ENCODE measurements at places on chromosomes 13 and 19. TPM values are rescaled to one million over a fixed set of nuclear protein-coding genes. Genes with fewer than 3 reads are reported as not detected.

DNA sequence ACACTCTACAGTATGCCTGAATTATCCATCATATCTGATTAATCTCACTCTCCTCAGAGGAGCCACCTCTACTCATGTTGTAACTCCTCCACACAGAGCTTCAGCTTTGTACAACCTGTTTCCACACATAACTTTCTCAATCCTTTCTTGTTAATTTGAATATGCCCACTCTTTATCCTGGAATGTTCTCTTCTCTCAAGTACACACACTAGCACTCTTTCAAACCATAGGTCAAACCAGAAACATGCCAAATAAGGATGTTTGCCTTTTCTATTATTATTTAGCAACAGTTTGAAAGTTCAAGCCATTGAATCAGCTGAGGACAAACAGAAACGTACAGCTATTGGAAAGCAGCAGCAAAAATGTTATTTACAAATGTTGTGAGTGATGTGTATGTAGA lies 110.3 kb downstream of the MIPEP start:
- H3K27me3 ChIP-seq = no peaks in the 10 kb centered on the region
- no peak overlapping the region for H3K4me3 ChIP-seq
- H3K4me1 ChIP-seq = peaks cover 8% of the 10 kb centered on the region
- no peak overlapping the region for H3K27ac ChIP-seq

- H3K27ac ChIP-seq = no peak overlapping the region
- no peaks in the 10 kb centered on the region for H3K36me3 ChIP-seq
- no peak for DNase-seq
- H3K4me1 ChIP-seq = peaks cover 9% of the 10 kb centered on the region
- H3K27me3 ChIP-seq = peaks cover 7% of the 10 kb centered on the region
- no peak overlapping the region for H3K4me3 ChIP-seq
Measured at GRCh38 chr19:49136771-49137171, 17.4 kb downstream of the PPFIA3 start.

GRCh38 chr19:33404506-33405253 lies 31.2 kb downstream of the CEBPG start:
- H3K27me3 ChIP-seq = no peaks in the 10 kb centered on the region
- H3K36me3 ChIP-seq = no peaks in the 10 kb centered on the region
- H3K27ac ChIP-seq = no peak overlapping the region
- no peak overlapping the region for H3K4me3 ChIP-seq
- no peak for DNase-seq
- peaks cover 2% of the 10 kb centered on the region for H3K4me1 ChIP-seq

Gene RASGRP4
- total RNA-seq = 1.8 TPM

- no peak overlapping the region for H3K27ac ChIP-seq
- H3K27me3 ChIP-seq = peaks cover 9% of the 10 kb centered on the region
- no peak for DNase-seq
- H3K36me3 ChIP-seq = no peaks in the 10 kb centered on the region
- no peak overlapping the region for H3K4me3 ChIP-seq
- no peaks in the 10 kb centered on the region for H3K4me1 ChIP-seq
Measured at GRCh38 chr13:24802074-24802473, 38.1 kb downstream of the RNF17 start.

- no peak for DNase-seq
- no peak overlapping the region for H3K27ac ChIP-seq
- H3K27me3 ChIP-seq = no peaks in the 10 kb centered on the region
- no peaks in the 10 kb centered on the region for H3K36me3 ChIP-seq
- H3K4me3 ChIP-seq = no peak overlapping the region
Measured at GRCh38 chr13:40352802-40353562, 313.5 kb downstream of the FOXO1 start.

Gene DMKN
- total RNA-seq = 1.1 TPM

Gene URAD
- total RNA-seq = not detected

Gene ADAMTSL5
- 1.3 TPM for total RNA-seq

Gene IRGC
- total RNA-seq = not detected

- H3K36me3 ChIP-seq = no peaks in the 10 kb centered on the region
- DNase-seq = no peak
Measured at GRCh38 chr13:111006506-111007031, 91.7 kb upstream of the ANKRD10 start.

Gene C19orf85
- not detected for total RNA-seq

GRCh38 chr13:100789025-100789424 lies 114.4 kb upstream of the TMTC4 start:
- H3K36me3 ChIP-seq = no peaks in the 10 kb centered on the region
- H3K4me3 ChIP-seq = no peak overlapping the region
- no peak overlapping the region for H3K27ac ChIP-seq
- DNase-seq = no peak
- no peaks in the 10 kb centered on the region for H3K4me1 ChIP-seq
- H3K27me3 ChIP-seq = peaks cover 36% of the 10 kb centered on the region

- H3K4me3 ChIP-seq = no peak overlapping the region
- H3K4me1 ChIP-seq = peaks cover 5% of the 10 kb centered on the region
- H3K27me3 ChIP-seq = no peaks in the 10 kb centered on the region
- peaks cover 2% of the 10 kb centered on the region for H3K36me3 ChIP-seq
Measured at GRCh38 chr19:5001615-5002014, 32.7 kb downstream of the KDM4B start.

DNA sequence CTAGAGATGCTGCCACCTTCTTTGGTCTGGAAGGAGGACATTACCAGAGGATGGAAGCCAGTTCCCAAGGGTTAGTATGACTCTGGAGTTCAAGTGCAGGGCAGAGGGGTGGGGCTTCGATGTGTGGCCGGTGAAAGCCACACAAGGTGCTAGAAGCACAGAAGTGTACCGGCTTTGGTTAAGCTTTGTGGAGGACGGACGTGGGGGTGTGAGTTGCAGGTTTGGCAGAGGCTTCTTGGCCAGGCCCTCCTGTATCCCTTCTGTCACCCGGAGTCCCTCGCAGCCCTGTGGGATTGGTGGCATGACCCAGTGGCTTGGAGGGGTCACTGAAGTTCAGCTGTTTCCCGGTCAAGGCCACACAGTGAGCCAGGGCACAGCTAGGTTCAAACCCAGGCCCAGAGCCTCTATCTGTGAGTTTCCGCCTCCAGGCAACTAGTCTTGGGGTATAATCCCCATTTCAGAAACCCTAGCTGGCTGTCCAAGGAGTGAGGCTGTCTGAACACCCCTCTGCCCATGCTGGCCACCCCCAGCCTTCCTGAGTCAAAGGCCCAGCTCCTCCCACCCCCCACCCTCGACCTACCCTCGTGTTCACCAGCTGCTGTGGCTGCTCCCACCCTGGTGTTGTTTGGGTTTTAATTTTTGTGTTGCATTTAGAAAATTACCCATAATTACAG lies 4.6 kb upstream of the SSBP4 start:
- no peaks in the 10 kb centered on the region for H3K36me3 ChIP-seq
- H3K27me3 ChIP-seq = peaks cover 18% of the 10 kb centered on the region
- H3K4me3 ChIP-seq = no peak overlapping the region
- peaks cover 50% of the 10 kb centered on the region for H3K4me1 ChIP-seq

Data from activated CD8-positive, alpha-beta T cell treated with anti-CD3 and anti-CD28 coated beads for 36 hours (primary cell).